ENCODE measurements at places on chromosomes 3 and 15.

DNA sequence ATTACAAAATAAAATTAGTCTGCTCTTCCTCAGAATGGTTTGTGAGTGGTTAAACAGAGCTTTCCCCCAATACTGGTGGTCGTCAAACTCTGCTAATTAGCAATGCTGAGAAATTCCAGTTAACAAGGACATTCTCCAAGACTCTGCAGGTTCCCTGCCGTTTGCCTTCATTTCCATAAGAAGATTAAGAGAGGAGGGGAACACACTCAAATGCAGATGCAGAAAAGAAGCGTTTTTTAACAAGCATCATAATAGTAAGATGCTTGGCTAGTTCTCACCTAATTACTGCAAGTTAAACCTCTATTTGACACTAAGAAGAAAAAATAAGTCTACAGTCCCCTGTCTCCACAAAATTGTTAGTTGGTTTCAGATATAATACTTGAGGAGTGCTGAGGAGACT is 3.7 kb upstream of the SOX2 start:
- DNase-seq, result no peak

- no peak for DNase-seq
These were observed 19.5 kb upstream of the CCDC39 start for GRCh38 chr3:180698760-180699270.

DNA sequence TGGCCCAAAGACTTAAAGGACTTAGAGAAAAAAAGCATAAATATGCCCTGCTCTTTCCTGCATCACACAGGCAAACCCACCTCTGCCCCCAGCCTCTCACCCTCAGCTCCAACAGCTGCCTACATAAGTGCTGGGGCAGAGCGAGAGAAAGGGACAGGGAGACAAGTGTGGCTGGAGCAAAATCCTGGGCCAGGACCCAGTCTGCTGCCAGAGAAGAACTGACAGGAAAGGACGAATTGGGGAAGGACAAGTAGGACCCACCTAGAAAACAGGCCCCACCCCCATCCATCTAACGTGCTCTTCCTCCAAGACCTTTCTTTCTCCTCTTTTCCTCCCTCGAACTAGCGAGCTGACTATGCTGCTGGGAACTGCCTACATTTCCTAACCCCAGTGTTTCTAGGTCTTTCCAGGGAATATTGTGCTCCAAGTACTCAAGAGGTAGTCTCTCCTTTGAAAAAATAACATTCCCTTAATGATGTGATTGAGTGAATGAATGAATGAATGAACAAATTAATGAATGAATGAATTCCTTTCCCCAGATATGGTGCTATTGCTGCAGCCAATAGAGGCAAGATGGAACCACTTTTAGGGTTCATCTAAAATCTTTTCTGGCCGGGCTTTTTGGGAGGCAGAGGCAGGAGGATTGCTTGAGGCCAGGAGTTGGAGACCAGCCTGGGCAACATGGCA is 18.4 kb downstream of the IGDCC4 start:
- no peak for DNase-seq

DNA sequence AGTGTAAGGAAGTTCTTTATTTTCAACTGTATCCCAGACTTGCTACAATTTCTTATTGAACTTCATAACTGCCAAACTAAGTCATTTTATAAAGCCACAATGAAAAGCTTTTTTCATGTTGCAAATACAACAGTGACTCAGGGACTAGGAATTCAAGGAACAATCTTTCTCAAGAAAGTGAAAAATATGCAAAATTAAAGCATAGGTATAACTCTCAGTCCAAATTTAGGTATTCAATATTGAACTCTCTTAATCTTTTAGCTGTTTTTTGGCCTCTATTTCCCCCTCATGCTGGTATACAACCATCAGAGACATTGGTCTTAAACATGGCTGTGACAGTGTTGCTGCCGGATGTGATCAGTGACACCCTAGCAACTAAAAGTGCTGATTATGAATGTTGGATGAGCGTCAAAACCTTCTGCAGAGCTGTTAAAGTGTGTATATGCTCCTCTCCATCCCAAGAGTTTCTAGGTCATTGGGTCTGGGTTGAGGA is 476.9 kb downstream of the ZNF385D start:
- no peak for DNase-seq

- no peak for DNase-seq
These were observed 1.1 kb upstream of the PLD1 start for GRCh38 chr3:171811295-171811912.
